ENCODE measurements at places on chromosomes 16 and 17.
A peak's percentile ranks its signal among the peaks of the same experiment; 100 is the strongest.

DNA sequence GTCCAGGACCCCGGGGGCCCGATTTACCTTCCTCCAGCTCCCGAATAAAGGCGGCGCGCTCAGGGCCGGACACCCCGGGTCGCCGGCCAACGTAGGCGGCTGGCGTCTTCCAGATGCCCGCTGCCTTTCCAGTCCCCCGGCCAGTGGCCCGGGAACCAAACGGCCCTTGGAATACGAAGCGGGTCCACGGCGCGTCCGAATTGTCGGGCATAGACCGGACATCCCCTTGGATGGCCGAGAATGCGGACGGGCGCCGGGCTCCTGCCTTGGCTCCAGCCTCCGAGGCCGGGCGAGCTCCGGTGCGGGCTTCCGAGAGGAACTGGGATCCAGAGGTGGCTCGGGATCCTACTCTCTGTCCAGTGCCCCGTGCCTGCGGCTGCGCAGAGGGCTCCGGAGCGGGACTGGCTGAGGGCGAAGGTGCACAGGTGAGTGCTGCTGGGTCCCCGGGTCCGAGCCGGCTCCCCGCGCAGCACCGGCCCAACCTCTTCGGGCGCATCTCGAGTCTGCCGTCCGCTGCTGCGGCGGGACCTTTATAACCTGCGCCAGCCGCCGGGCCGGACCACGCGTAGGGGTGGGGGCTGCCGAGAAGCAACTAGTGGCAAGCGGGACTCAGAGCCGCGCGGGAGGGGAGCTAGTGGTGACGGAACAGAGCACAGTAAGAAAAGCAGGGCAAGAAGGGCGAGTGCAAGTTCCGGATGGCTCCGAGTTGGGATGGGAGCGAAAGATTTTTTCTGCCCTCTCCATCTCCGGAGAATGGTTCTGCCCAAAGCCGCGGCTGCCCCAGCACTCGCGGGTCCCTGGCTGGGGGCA lies at the start of gene HAP1:
HAP1 (minus strand) TSS at position 505 of the 810 bp plus-strand sequence; CDS start at position 496, 9 bp downstream.
- no peak for DNase-seq

DNA sequence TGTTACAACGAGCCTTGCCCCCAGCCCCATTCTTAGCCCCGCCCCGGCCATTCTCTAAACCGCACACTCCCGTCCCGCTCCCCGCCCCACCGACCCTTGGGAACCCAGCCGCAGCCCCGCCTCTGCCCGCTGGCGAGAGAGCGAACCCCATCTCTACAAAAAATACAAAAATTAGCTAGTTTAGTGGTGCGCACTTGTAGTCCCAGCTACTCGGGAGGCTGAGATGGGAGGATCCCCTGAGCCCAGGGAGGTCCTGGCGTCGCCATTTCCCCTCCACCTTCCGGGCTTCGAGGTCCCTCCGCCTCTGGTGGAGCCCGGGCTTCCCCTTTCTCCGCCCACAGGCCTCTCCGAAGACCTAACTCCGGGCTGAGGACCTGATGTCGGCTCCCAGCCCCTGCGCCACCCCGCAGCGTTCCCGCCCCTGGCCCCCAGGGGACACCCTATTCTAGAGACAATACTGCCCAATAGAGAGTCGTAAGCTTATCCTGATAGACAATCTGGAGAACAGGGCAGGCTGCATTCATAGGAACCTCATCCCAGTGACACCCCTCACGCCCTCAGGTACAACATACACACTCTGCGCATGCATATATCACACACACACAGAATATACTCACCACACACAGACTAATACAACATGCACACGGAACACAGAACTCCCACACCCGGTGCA lies 480 bp upstream of the PROCA1 start:
- no peak for DNase-seq

DNA sequence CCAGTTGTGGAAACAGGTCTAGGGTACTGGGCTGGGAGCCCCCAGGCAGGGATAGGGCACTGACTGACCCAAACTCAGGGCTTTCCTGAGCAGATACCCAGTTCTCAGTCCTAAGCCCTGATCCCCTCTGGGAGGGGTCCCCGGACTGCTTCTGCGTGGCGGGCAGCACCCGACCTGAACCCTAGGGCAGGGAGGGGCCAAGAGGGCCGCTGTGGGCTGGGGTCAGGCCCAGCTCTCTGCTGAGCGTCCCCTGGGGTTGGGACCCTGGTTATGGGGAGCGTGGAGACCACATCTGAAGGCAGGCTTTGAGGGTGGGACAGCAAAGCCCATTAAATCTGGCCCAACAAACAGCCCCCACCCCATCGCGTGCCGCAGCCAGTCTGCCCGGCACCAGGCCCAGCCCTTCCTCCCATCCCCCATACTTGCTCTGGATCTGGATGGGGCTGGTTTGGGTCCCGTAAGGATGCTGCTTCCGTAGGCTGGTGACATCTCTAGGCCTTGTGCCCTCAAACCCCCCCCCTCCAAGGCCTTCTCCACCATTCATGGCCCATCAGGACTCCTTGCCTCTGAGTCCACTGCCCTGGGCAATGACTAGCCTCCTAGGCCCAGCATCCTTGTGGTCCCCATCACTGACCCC lies 691 bp upstream of the FAM83G start:
- no peak for DNase-seq

DNA sequence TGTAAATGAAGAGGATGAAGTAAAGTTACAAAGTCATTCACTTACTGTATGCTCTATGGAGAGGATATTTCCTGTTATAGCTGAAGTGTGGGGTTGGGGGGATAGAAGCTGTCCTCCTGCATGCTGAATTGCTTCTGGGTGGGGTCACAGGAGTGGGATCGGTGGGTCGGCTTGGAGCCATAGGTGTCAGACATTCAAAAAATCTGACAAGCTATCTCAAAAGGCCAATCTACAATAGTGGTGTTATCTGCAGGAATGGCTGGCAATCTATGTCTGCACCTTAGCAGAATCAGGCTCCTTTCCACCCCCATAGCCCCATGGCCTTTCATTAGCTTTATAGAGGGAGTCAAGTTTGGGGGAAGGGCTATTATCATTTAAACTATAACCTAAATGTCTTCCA lies 104.9 kb downstream of the ABCC12 start:
- DNase-seq = no peak

GRCh38 chr17:20234276-20234675 lies 225.1 kb downstream of the SPECC1 start:
- no peak for DNase-seq

- DNase-seq = no peak
Measured at GRCh38 chr17:58381124-58382035, 29.4 kb upstream of the SUPT4H1 start.

DNA sequence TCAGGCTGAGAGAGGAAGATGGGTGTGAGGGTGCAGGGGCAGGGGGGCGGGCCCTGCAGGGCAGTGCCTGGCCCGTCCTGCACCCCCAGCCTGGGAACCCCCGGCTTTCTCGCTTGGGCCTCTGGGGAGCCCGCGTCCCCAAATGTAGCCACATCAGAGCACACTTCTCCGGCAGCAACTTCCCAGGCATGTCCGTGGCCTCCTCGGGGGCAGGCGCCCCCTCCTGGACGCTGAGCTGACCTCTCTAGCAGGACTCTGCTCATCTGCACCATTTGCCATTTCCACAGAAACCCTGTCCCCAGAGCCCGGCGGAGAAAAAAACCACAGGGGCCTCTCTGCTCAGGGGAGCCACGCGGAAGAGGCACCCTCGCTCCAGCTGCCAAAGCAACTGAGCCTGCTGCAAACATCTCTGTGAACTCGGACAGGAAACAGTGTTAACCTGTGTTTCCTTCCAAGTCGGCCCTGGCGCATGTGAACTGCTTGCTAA lies 63.4 kb downstream of the KLHDC4 start:
- DNase-seq = no peak

DNA sequence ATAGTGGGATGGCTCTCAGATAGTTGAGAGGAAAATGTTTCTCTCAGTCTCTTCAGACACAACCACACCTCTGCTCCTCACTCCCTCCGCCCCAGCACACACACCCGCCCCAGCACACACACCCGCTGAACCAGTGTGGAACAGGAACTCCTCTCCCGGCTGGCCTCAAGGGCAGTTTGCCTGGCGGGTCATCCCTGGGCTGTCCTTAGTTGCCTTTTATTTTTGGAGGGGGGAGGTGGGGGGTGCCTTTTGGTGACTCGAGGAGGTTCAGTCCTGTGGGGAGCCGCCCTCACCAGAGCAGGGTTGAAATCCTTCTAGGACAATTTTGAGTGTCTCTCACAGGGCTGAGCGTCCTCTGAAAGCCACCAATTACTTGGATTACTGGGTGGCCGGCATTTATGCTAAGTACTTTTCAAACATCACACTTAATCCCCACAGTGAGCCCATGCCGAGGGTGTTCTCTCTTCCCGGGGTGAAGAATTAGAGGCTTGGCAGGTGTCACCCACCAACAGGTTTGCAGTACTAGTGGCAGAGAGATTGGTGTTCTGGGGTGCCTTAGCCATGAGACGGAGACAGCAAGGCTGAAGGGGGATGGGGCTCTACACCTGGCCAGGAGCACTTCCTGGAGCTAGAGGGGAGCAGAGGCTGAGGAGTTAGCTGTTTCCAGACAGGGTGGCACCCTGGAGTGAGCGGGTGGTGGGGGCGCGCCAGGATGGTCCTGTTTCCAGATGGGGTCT lies 2.8 kb downstream of the RASD1 start:
- DNase-seq = no peak

GRCh38 chr17:38425031-38425430 lies 3.2 kb upstream of the ARHGAP23 start:
- DNase-seq = no peak

GRCh38 chr16:68991075-68991474 lies 114.4 kb upstream of the HAS3 start:
- no peak for DNase-seq

DNA sequence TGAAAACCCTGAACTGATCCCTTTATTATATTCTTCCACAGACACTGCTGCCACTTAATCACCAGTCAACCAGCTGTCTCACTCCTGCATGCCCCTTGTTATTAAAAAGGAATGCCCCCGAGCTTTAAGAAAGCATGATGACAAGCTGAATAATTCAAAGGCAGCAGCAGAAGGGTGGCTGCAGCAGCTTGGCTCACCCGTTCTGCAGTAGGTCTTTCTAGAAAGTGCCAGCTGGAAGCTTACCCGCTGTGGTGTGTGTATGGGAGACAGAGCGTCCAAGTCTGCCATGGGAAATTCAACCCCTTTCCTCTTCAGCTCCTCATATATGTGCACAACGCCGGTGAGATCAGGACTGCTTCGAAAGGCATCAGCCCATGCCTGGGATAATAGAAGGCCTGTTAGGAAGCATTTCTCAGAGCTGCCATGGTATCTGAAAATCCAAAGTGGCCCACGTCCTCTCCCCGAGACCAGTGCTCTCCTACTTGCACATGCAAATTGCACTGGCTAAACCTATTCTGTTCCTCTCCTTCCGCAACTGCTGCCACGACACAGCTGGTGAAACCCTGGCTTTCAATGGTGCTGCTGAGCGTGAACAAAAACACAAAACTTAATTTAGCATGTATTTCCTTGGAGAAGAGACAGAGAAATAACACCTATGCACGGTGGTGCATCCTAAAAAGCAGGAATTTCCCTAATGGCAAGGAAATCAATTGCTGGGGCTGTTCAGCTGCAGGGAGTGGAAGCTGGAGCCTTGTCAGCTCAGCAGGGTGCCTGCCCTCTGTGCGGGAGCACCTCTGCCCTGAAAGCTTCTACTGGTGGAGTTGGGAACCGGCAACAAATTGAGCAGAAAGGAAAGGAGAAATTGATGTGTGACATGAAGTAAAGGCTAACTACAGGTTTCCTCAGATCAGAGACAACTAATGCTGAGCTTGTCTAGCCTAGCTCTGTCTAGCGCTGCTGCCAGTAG lies 47.9 kb upstream of the SREBF1 start:
- no peak for DNase-seq

- DNase-seq = peak; percentile 44
Measured at GRCh38 chr17:8073627-8074484, 13.7 kb downstream of the ALOX12B start.

DNA sequence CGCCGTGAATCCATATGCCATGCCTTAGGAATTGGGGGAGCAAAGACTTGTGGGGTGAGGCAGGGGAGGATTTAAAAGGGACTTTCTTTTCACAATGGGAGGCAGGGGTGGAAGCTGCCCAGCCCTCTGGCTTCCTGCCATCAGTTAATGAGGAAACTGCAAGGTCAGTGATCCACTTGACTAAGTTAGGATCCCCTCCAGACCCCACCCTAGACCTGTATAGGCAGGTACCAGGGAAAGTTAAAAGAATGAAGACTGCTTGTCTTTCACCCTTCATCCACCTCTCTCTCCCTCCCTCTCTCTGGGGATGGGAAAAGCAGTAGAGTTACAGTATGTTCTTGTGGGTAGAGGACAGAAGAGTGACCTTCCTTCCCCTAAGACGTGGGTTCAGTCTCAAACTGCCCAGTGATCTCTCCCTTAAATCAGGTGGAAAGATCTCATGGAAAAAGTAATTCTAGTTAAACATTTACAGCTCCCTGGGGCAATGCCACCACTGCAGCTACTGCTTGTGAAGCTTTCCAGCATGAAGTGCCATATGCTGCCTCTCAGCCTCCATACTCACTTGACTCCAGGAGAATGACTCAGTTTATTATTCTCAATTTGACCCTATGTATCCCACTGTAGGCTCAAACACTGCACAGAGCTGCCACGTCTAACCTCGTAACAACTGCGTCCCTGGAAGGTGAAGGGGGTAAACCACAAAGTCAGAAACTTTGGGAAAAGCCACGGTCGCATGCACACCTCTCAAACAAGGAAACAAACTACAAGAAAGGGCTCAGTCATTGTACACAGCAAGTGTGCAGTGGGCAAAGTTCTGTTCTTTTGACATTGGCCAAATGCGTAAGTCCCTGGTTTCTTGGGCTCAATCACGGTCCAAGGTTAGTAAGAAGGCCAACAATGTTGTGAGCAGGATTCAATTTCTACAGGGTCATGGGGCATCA lies 1.2 kb downstream of the COA3 start:
- DNase-seq = no peak

- no peak for DNase-seq
Measured at GRCh38 chr16:66515596-66516508, 34.1 kb downstream of the TK2 start.

DNA sequence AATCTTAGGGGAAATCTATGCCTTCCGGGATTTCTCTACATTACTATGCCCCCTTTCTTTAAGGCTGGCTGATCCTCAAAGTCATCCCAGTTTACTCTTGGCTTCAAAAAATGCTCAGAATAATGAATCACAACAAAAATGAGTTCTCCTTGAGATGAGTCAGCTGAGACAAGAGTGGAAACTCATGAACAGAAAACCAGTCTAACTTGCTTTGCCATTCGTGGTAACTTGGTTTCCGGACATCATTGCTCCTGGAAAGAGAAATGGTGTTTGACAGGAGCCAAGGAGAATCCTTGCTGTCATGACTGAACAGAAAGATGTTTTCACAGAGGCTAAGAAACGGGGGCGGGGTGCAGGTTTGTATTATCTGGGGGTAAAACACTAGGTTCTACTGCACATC lies 435.6 kb upstream of the DYNLRB2 start:
- no peak for DNase-seq

DNA sequence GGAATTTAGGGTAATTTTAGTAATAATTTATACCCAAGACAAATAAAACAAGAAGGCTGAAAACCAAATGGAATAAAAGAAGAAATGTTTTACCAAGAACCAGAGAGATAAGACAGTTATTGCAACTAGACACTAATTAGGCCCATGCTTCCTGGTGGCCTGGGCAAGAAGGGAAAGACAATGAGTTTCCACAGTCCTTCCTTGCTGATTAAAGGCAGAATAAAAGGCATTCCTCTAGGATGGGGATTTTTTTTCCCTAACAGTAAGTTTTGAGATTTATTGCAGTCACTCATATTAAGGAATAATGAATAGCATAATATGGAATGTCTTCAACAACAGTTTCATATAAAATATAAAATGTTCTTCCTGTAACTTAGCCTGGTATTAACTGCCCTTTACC lies 41.5 kb downstream of the TOM1L2 start:
- DNase-seq = no peak
